Stimulated activated CD4-positive, alpha-beta T cell treated with anti-CD3 and anti-CD28 coated beads, Interleukin-15, amount 100 ng/mL, for 24 hours (primary cell): ENCODE measurements at places on chromosomes 2 and 18.

GRCh38 chr2:71789556-71790204 is 336.3 kb downstream of the DYSF start:
- no peak for DNase-seq

DNA sequence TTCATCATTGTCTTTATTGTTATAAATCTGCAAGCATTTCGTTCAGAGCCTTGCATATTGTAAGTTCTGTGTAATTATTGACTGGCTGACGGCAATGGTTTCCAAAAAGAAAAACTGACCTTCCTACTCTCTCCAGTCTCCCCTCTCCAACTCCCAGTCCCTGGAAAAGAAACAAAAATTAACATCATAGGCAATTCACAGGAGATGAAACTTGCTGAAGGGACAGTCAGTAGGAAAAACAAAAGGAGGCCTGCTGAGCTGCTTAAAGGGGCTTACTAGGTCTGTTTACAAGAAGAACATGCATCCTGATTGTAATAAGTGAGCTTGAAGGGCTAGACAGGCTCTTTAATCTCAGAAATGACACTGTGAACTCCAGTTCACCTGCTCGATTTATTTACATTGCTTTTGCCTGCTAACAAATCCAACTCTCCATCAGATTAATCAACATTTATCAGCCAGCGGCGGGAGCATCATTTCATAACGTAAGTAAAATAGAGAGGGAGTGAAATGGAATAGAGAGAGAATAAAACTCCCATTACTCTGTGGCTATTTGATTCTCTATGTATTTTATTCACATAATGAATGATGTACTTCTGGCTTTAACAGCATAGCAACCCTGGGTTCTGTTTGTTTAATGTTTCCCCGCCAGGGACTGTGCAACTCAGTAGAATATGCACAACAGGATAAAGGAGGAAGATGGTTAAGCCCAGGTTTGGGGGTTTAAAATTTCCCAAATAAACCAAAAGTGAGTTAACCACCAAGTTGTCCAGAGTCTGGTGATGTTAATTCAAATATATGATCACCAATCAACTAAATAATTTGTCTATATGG is 256.7 kb upstream of the SETBP1 start:
- DNase-seq, result no peak

DNA sequence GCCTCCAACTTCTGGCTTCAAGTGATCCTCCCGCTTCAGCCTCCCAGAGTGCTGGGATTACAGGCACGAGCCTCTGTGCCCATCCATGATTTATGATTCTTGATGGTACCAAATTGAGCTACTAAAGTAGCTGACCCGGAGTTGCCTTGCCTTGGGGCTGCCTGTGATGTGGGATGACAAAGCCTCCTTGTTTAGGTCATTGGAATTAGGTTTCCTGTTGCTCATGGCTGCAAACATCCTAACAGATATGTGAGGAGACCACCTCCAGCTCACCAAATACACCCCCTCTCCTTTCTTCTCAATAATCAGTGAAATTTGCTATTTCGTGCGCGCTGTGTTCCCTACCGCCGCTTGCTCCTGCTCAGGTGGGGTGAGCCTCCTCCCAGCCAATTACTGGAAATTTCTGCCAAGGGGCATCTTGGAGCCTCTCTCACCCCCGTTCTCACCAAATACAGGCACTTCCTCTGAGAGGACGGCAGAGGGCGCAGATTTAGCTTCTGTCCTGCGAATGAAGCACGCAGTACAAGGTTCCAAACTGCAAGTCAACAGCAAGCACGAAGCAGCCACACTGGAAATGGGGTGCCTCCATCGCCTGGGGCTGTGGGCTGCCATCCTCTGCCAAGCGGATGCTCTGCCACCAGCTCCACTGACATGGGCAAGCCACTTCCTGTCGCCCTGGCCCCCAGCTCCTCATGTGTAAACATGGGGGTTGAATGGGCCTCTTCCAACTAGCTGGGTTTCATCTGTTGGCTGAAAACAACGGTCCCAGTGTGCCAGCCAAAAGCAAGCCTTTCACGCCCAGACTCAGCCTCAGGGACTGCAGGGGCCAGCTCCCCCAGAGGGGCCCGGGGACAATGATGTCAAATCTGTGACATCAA is 71.7 kb downstream of the NCAPH start:
- DNase-seq, result peak; percentile 75

DNA sequence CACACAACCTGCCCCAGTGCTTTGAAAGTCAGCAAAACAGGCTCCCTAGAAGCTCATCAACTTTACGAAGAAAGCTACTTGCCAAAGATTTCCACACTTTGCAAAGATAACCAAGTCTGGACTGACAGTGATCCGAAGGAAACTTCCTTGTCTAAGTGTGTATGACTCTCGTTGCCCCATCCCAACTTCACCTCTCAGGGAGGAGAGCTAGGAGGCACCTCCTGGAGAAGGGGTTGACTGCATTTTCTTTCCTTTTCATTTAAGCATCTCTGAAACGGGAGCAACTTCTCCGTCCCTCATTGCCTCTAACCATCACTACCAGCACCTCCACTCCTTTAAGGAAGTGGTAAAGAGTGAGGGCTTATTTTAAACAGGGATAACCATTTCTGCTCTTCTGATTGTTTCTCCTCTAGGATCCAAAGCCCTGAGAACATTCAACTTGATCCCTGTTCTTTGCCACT is 7.0 kb downstream of the ZEB2 start:
- DNase-seq, result no peak

DNA sequence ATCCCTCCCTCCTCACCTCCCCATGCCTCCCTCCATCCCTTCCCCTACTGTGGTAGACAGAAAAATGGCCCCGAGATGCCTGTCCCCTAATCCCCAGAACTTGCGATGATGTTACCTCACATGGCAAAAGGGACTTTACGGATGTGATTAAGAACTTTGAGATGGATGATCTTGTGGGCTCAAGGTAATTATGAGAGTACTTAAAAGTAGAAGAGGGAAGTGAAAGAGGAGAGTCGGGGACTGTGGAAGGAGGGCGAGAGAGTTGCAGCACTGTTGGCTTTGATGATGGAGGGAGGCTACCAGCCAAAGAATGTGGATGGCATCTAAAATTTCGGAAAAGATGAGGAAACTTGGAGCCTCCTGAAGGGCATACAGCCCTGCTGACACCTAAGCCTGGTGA is 66.5 kb downstream of the AGAP1 start:
- no peak for DNase-seq

- no peak for DNase-seq
Measured at GRCh38 chr2:206323486-206323885, 49.0 kb downstream of the ZDBF2 start.

DNA sequence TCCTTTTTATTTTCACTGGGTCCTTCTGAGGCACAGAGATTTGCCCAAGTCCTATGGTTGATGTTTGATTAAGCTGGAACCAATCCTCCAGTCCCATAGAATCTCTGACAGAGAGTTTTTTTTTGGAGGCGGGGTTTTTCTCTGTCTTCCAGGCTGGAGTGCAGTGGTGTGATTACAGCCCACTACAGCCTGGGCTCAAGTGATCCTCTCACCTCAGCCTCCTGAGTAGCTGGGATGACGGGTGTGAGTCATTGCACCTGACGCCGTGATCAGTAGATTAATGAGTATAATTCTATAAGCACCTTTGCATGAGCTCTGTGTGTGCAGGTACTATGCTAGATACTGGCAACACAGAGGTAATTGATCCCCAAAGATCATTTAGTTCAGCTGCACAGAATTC is 15.3 kb upstream of the TRPM8 start:
- DNase-seq, result no peak

DNA sequence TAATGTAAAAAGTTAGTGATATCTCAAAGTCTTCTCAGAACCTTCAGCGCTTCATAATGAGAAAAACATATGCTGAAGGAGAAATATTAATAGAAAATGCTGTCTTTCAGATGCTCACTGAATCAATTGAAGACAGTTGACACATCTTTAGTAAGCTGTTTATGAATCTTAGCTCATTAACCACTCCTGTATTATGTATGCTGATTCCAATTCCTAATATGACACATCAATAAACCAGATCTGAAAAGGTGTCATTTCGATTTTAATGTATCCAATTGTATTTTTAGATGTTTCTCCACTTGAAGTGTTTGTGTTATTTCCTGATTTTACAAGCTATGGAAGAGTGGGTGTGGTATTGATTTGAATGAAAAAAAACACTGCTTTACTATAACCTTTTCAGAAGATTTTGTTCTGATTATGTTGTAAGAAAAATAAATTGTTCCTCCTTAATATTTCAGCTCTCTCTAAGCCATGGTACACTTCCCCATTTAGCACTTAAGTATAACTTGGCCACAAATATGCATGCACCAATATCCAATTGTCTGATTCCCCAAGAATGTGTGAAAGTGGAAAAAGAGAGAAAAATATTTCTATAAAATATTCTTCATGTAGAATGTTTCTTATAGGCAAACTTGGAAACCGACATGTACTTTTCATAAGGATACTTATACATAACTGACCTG is 569.8 kb downstream of the ARHGAP15 start:
- no peak for DNase-seq

- no peak for DNase-seq
Measured at GRCh38 chr2:86035376-86035882, 70.3 kb downstream of the POLR1A start.

DNA sequence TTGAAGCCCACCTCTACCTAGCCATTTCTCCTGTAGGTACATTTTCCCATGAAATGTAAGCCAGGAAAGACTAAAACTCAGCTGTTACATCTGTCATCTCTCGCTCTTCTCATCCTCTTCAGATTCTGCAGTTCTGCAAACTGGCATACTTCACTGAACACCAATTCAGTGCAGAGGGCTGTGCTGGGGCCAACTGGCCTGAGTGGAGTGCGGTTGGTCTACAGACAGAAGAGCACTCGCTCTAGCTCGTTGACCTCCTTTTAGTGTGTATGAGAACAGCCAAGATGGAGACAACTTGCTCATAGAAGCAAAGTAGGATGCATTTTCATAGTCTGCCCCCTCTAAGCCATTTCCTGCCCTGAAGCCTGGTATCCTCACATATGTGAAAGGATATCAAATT is 862.6 kb downstream of the BCL11A start:
- no peak for DNase-seq

- DNase-seq, result no peak
Measured at GRCh38 chr18:28185121-28185520, 8.2 kb upstream of the CDH2 start.

GRCh38 chr2:175001566-175001965 is 3.6 kb downstream of the CHN1 start:
- no peak for DNase-seq

DNA sequence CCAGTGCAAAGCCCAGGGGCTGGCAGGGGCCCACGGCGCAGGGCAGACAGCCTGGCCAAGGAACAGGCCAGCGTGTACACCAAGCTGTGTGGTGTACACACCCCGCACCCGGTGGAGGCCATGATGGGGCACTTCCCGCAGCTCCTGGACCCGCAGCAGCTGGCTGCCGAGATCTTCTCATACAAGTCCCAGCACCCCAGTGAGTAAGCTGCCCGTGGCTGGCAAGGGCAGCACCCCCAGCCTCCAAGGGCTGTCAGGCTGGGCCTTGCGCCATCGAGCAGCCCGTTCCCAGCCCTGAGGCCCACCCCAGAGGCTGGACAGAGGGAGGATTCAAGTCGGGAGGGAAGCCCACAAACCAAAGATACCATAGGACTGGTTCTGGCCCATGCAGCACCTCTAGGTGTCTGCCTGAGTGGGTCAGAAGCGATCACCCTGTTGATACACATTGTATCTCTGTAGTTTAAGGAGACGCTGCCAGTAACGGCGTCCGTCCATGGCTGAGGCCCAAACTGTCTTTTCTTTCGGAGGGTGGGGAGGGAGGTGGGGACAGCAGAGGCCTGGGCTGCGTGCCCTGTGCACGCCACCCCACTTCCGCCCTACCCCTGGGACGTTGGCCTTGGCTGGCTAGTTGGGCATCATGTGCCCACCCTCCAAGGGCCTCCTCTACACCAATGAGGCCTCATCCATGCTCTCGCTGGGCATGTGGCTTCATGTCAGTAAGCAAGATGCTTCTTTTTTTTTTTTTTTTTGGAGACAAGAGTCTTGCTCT is 16.8 kb upstream of the MTERF4 start:
- DNase-seq, result no peak

- DNase-seq, result no peak
Measured at GRCh38 chr2:114488841-114489530, 46.5 kb downstream of the DPP10 start.

DNA sequence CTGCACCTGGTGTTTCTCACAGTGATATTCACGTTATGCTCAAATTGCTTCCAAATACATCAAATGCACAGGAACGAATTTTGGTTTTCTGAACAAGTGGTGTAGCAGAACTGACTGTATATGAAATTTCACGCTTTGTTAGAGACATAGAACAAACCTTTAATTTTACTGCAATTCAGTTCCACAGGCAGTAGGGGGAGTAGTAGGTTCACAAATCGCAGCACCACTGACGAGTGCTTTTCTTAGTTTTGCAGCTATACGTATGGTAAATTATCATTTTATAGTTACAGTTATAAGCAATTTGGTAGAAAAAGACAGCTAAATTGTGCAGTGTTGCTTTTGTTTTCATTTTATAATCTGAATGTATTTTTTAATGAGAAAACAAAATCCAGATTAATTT is 113.3 kb downstream of the KIAA1328 start:
- DNase-seq, result no peak

DNA sequence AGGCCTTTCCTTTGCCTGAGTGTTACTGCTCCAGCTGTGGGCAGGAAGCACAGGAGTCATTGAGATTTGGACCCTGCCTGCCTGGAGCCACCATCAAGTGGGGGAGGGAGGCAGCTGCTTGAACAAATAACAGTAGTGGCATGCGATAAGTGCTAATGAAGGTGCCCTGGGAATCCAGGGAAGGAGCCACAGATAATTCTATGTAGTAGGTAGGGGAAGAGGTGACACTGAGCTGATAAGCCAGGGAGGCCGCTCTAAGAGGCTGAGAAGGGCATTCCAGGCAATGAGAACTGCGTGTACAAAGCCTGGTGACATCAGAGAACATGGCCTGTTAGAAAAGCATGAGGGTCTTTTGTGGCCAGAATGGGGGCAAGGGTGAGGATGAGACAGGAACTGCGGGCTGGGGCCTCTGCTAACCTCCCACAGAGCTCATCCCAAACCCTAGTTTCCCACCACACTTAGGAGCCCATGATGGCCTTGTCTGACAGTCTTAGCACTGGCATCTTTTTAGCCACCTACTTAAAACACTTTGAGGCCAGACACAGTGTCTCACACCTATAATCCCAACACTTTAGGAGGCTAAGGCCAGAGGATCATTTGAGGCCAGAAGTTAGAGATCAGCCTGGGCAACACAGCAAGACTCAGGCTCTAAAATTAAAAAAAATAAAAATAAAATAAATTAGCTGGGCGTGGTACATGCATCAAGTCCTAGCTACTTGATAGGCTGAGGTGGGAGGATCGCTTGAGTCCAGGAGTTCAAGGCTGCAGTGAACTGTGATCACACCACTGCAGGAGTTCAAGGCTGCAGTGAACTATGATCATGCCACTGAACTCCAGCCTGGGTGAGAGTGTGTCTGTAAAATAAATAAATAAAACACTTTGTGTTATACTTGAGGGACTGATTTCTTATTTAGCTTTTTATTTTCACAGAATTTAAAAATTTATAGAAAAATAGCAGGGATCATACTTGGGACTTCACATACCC is 58.9 kb downstream of the TET3 start:
- DNase-seq, result no peak

DNA sequence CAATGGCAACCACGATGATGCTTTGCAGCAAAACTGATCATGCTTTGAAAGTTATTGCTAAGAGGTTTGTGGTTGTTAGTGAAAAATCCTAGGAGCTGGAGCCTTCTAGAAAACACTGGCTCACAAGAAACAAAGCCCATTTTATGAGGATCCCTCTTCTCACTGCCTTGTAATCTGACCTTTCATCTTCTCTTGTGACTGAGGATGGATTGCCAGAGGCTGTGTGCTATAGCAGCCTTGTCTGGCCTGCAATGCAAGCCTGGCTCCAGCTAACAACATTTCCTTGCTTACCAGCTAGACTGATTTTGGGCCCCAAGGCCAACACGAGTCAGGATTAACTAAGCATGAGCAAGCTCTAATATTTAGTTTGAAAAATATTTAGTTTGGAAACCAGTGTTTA is 13.1 kb downstream of the PIEZO2 start:
- DNase-seq, result no peak
